DND-41 (cell line): ENCODE measurements at places on chromosomes 12 and 14.

DNA sequence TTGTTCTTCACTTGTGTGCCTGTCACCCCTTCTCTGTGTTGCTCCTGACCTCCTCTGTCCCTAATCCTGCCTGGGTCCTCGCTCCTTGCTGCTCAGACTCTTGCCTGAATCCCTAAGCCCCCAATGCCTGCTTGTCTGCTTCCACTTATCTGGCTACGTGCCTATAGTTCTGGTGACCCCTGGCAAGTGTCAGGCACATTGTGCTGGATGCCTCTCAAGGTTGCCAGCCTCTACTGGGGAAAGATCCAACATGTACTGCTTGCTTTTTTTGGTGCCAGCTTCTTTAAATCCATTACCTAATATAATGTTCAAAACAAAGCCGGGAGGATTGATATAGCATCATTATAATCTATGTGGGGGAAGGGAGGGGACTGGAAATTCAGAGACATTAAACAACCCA, 448.0 kb upstream of the CCDC196 start:
- DNase-seq = no peak
- H3K27ac ChIP-seq = no peak overlapping the region
- H3K36me3 ChIP-seq = no peaks in the 10 kb centered on the region
- H3K4me1 ChIP-seq = no peaks in the 10 kb centered on the region

GRCh38 chr12:114938487-114939210, 254.7 kb upstream of the TBX3 start:
- no peak overlapping the region for H3K27ac ChIP-seq
- no peaks in the 10 kb centered on the region for H3K4me1 ChIP-seq
- H3K36me3 ChIP-seq = no peaks in the 10 kb centered on the region
- H3K27me3 ChIP-seq = no peaks in the 10 kb centered on the region

DNA sequence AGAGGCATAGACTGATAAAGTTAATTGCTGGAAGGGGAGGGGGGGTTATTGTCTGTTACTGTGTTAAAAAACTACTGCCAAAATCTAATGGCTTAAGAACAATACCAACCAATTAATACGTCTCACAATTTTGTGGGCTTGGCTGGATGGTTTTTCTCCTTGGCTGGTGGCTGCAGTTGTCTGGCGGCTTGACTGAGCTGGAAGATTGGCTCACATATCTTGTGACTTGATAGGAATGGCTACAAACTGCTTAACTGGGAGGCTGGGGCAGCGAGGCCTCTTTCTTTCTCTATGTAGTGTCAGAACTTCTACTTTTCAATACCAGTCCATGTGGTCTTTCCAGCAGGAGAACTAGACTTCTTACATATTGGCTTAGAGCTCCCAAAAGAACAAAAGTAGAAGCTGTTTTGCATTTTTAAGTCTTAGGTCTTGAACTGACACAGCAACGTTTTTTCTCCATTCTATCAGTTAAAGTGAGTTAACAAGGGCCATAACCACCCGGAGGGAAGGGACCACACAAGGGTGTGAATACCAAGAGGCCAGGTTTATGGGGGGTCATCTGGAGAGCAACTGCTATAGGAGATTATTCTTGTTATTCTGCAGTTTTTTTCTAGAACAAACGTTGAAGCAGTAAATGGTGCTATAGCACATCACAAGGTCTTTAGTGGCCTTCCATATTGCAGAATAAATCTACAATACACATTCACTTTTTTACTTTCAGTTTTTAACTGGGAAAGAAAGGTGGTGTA, 46.9 kb downstream of the ZDHHC17 start:
- H3K27ac ChIP-seq = no peak overlapping the region
- H3K27me3 ChIP-seq = no peaks in the 10 kb centered on the region
- no peak for DNase-seq
- peaks cover 48% of the 10 kb centered on the region for H3K36me3 ChIP-seq

DNA sequence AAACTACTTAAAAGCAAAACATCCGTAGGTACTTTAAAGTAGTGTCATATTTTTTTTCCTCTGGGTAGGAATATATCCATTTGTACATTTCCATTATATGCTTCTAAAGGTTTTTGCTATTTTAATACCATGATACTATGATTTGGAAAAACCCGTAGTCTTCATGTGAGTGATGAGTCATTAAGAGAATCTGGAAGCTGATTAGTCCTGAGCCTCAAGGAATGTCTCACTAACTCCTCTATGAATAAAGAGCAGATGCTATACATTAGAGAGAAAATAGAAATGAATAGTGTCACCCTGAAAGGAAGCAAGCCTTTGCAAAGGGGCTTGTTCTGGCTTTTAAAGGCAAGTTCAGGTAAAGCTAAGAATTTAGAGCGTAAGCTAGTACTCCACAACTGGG, 432.1 kb downstream of the CCDC91 start:
- H3K4me1 ChIP-seq = no peaks in the 10 kb centered on the region
- no peaks in the 10 kb centered on the region for H3K27me3 ChIP-seq
- no peak overlapping the region for H3K4me3 ChIP-seq

GRCh38 chr12:131203666-131204415, 250.1 kb downstream of the ADGRD1 start:
- no peak overlapping the region for H3K4me3 ChIP-seq
- H3K36me3 ChIP-seq = no peaks in the 10 kb centered on the region
- H3K27me3 ChIP-seq = no peaks in the 10 kb centered on the region
- no peak for DNase-seq
- no peaks in the 10 kb centered on the region for H3K4me1 ChIP-seq

DNA sequence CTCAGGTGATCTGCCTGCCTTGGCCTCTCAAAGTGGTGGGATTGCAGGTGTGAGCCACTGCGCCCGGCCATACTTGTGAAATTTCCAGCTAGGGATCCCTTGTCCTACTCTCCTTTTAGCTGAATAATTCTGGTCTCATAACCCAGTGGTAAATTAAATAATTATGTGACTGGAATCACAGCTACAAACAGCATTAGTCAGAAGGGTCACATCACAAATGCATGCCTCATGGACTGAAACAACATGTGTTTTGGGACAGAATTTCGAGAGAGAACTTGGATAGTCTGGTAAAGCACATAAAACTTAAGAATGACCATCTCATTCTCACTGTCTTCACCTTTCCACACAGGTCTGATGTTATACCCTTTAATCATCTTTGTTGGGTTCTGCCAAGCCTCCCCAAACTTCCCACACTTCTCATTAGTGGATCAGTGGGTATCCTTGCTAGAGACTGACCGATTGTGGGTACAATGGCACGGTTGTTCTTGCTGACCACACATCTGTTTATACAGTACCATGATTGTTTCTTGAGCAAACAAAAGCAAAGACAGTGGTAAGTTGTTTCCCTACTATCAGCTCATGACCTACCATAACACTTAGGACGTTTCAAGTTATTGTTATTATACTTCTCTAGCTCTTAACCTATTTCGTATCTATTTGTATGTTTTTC, 5.1 kb downstream of the GPRC5D start:
- H3K27me3 ChIP-seq = no peaks in the 10 kb centered on the region
- H3K27ac ChIP-seq = no peak overlapping the region
- H3K4me1 ChIP-seq = no peaks in the 10 kb centered on the region
- no peak overlapping the region for H3K4me3 ChIP-seq
- H3K36me3 ChIP-seq = no peaks in the 10 kb centered on the region

- H3K36me3 ChIP-seq = no peaks in the 10 kb centered on the region
- peaks cover 10% of the 10 kb centered on the region for H3K27me3 ChIP-seq
- DNase-seq = no peak
- no peaks in the 10 kb centered on the region for H3K4me1 ChIP-seq
- no peak overlapping the region for H3K27ac ChIP-seq
These were observed 67.8 kb downstream of the CD163L1 start for GRCh38 chr12:7376196-7376595.

GRCh38 chr12:98532687-98533304, 17.4 kb downstream of the TMPO start:
- H3K4me3 ChIP-seq = no peak overlapping the region
- no peaks in the 10 kb centered on the region for H3K4me1 ChIP-seq
- no peak for DNase-seq
- peaks cover 100% of the 10 kb centered on the region for H3K36me3 ChIP-seq

DNA sequence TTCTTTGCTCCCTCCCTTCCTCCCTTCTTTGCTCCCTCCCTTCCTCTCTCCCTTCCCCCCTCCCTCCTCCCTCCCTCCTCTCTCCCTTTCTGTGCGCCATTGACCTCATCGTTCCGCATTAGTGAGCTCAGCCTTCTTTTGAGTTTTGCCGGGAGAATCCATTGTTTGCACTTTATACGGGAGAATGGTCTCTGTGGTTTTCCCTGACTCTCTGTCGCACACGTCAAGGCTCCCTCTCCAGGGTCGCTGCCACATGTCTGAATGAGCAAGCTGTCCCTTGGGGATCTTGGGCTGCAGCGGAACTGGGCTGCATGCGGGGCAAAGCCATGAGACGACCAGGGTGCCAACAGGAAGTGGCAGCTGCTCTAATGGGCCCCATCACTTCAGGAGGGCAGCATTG, 118.5 kb downstream of the GLT1D1 start:
- DNase-seq = no peak
- no peak overlapping the region for H3K27ac ChIP-seq
- H3K27me3 ChIP-seq = no peaks in the 10 kb centered on the region

DNA sequence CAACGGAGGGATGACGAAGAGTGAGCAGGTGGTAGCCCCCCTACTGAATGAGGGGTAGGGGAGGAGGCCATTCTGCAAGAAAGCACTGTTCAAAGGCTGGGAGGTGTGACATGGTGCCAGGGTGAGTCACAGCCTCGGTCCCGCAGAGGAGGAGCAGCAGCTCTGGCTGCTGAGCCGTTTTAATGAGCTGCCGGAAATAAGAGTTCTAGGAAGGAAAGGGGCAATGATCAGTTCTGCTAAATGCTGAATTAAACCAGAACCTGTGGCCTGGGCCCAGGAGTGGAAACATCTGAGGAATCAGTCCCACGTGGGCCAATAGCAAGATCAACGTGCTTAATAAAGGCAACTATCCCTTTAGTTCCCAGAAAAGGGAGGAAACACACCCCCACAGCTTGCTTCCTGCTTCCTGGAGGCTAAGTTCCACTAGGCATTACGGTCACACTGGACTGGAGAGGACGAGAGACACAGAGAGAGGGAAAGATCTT, 3.6 kb downstream of the ABCD4 start:
- H3K27me3 ChIP-seq = no peaks in the 10 kb centered on the region
- H3K27ac ChIP-seq = no peak overlapping the region
- H3K36me3 ChIP-seq = peaks cover 54% of the 10 kb centered on the region
- H3K4me1 ChIP-seq = peaks cover 24% of the 10 kb centered on the region
- DNase-seq = no peak
- no peak overlapping the region for H3K4me3 ChIP-seq

DNA sequence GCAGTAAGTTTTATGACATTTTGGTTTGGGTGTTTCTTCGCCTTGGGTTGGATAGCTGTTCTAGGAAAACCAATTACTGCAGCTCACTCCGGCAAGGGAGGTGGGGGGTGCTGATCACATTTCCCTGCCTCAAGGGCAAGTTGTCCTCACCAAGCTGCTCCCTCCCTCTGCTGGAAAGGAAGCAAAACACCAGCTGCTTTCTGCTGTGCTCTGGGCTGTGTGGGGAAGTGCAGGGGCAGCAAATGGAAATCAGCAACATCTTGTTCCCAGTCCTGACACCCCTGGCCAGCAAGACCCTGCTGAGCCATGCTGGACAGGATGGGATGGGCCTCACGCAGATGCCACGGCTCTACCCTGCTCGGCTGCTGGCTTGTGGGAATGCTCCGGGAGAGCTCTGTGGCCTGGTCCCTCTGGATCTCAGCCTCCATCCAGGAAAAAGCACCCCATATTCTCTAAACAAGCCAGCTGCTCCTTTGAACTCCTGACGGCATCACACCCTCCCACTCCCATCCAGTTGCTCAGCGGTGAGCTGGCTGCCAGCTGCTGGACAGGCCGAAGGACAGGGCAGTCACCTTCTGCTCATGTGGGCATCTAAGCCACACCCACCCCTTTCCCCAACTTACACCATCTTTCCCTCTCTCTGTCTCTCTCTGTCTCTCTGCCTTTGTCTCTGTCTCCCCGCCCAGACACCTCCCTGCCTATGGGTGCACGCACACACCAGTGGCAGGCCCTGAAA, 52.4 kb upstream of the EIF5 start:
- H3K36me3 ChIP-seq = no peaks in the 10 kb centered on the region
- no peaks in the 10 kb centered on the region for H3K4me1 ChIP-seq
- no peak overlapping the region for H3K27ac ChIP-seq

GRCh38 chr12:81639196-81639595, 120.0 kb downstream of the PPFIA2 start:
- H3K27ac ChIP-seq = no peak overlapping the region
- H3K27me3 ChIP-seq = no peaks in the 10 kb centered on the region
- H3K36me3 ChIP-seq = no peaks in the 10 kb centered on the region

- H3K4me3 ChIP-seq = no peak overlapping the region
- H3K27me3 ChIP-seq = no peaks in the 10 kb centered on the region
- no peaks in the 10 kb centered on the region for H3K4me1 ChIP-seq
- no peak for DNase-seq
- H3K36me3 ChIP-seq = peaks cover 84% of the 10 kb centered on the region
These were observed 48.3 kb downstream of the SEL1L start for GRCh38 chr14:81485372-81485771.

DNA sequence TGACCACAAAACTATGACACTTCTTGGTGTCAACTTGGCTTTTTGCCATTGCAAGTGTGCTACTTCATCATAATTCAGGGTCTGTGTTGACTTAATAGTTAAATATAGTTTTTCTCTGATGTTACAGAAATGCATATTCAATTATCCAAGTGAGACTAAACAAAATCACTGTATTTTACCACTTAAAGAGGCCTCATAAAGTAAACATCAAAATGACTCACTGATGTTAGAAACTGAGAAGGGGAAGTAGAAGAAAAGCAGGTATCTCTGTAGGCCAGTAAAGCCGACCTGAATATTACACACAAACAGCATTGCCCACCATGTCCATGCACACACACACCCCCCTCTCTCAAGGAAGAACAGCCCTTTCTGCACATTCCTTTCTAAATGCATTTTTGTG, 55.4 kb downstream of the RPAP3 start:
- no peaks in the 10 kb centered on the region for H3K4me1 ChIP-seq
- no peak overlapping the region for H3K27ac ChIP-seq
- no peak for DNase-seq
- 0 out of 2 replicates have a peak, but pooled peaks cover 2% of the 10 kb centered on the region for H3K36me3 ChIP-seq
- H3K27me3 ChIP-seq = no peaks in the 10 kb centered on the region

DNA sequence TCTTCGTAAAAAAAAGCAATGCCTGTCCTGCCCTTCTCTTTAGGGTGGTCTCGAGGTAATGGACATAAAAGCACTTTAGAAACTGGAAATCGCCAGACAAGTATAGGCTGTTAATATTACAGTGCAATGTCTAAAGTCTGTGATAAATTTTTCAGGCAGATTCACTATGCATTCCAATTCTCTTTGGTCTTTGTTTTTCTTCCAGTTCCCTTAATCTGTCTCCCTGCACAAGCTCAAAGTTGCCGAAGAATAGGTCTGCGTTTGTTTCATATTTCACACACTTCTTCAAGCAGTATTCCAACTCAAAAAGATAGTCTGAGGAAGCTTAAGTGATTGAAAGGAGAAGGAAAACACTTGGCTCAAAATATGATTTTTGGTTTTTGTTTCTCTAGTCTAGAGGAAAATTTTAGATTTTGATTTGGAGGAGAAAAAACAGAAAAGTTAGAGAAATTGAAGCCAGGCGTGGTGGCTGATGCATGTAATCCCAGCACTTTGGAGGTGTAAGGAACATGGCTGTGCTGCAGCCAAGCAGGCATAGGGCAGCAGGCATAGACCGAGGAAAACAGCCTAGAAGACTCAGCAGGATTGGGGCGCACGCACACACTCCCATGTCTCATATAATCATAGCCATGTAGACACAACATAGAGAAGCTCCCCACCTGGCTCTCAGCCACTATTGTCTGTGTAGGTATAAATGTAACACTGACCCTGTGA, 96.2 kb upstream of the TMPO start:
- no peaks in the 10 kb centered on the region for H3K4me1 ChIP-seq
- DNase-seq = no peak
- no peaks in the 10 kb centered on the region for H3K36me3 ChIP-seq
